ENCODE measurements at places on chromosomes 2 and 18.

- H3K4me3 ChIP-seq, result peak overlapping the region; percentile 100
- no peaks in the 10 kb centered on the region for H3K27me3 ChIP-seq
- H3K36me3 ChIP-seq, result no peaks in the 10 kb centered on the region
- H3K27ac ChIP-seq, result peak overlapping the region; percentile 87
Measured at GRCh38 chr18:79950515-79951341, 725 bp downstream of the SLC66A2 start.

- peak within 1 kb of the TSS; percentile 34 for H3K4me3 ChIP-seq
- H3K36me3 ChIP-seq, result no peaks in the 10 kb centered on the region
- H3K27me3 ChIP-seq, result no peaks in the 10 kb centered on the region
- peaks cover 27% of the 10 kb centered on the region for H3K4me1 ChIP-seq
- DNase-seq, result no peak
Measured at GRCh38 chr2:241858206-241859016, at the start of gene PDCD1. Gene PDCD1 (minus strand): TSS chr2:241858894. CDS start chr2:241858838, 56 bp downstream.

- no peaks in the 10 kb centered on the region for H3K36me3 ChIP-seq
- H3K27ac ChIP-seq, result no peak overlapping the region
- H3K27me3 ChIP-seq, result no peaks in the 10 kb centered on the region
- no peak for DNase-seq
- H3K4me1 ChIP-seq, result peaks cover 16% of the 10 kb centered on the region
Measured at GRCh38 chr2:133765658-133766057, 197.4 kb upstream of the NCKAP5 start.

- H3K27ac ChIP-seq, result no peak overlapping the region
- no peak overlapping the region for H3K4me3 ChIP-seq
- H3K27me3 ChIP-seq, result no peaks in the 10 kb centered on the region
- no peaks in the 10 kb centered on the region for H3K36me3 ChIP-seq
Measured at GRCh38 chr2:182804128-182804527, 62.3 kb downstream of the FRZB start.

DNA sequence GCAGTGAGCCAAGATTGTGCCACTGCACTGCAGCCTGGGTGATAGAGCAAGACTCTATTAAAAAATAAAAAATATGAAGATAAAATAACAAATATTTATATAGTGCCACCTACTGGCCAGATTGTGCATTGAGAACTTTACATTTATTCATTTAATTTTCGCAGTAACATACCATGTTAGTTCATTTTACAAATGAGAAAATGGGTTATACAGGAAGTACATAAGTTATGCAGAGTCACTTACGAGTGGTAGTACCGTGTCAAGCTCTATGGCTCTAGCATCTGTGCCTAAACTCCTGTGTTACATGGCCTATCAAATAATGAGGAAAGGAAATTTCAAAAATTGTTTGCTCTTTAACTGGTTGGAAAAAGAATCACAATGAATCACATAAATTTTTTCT, 27.9 kb downstream of the RIF1 start:
- no peaks in the 10 kb centered on the region for H3K4me1 ChIP-seq
- H3K27me3 ChIP-seq, result no peaks in the 10 kb centered on the region
- H3K36me3 ChIP-seq, result peaks cover 3% of the 10 kb centered on the region
- DNase-seq, result no peak
- H3K27ac ChIP-seq, result no peak overlapping the region
- no peak overlapping the region for H3K4me3 ChIP-seq
